ENCODE measurements at places on chromosomes 5 and 9. TPM values are rescaled to one million over a fixed set of nuclear protein-coding genes. Genes with fewer than 3 reads are reported as not detected.

DNA sequence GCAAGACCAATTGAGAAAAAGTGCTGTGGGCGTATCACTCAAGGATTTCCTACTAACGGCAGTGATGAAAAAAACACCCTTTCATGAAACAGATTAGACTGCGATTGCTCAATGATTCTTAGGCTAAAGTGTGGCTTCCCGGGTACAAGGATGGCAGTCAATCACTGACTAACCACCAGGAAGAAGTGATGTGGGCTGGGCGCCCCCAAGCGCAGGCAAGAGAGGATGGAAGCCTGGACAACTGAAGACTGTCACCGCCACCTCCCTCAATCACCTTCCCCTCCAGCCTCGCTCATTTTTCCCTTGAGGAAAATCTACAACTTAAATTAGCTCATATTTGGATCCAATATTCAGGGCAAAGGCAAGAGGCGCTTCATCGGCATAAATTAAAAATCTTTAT lies 707.2 kb downstream of the MTRR start:
- no peak for DNase-seq

- no peak for DNase-seq
Measured at GRCh38 chr9:134814598-134815215, 65.9 kb upstream of the FCN2 start.

- DNase-seq, result no peak
Measured at GRCh38 chr9:105295201-105295550, 50.7 kb downstream of the SLC44A1 start.

DNA sequence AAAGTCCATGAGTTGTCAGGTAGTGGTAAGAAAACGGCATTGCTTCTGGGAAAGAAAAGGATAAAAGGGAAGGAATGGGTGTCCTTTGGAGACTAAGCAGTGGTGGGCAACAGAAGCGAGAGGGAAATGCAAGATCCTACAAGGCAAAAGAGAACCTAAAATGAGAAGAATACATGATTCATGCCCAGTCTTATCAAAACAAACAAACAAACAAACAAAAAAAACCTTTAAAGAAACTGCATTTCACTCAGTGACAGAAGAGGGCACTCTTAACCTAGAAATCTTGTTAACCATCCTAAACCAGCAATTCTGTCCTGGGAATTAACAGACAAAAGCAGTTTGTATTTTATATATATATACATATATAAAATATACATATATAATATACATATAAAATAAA lies 88.5 kb downstream of the SUSD1 start:
- no peak for DNase-seq

The GABRG2 gene
- total RNA-seq, result 5.8 TPM

- DNase-seq, result no peak
Measured at GRCh38 chr5:116756531-116756930, 181.9 kb upstream of the SEMA6A start.

DNA sequence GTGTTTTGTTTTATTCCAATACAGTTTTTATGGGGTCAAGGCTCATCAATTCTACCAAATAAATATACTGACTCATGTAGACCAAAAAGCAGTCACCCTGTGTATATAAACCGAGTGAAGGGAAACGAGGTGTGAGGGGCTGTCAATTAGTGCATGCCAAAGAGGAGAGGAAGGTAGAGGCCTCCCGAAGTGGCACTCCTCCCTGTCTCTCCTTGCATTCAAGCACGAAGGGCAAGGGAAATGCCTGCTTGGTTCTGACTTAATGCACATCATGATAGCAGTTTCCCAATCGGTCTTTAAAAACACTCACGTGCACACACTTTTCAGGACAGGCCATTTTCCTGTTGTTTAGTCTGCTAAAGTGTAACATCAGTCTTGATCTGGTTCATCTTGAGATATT lies 125.6 kb upstream of the SLCO6A1 start:
- no peak for DNase-seq

The OR1J2 gene
- not detected for total RNA-seq

DNA sequence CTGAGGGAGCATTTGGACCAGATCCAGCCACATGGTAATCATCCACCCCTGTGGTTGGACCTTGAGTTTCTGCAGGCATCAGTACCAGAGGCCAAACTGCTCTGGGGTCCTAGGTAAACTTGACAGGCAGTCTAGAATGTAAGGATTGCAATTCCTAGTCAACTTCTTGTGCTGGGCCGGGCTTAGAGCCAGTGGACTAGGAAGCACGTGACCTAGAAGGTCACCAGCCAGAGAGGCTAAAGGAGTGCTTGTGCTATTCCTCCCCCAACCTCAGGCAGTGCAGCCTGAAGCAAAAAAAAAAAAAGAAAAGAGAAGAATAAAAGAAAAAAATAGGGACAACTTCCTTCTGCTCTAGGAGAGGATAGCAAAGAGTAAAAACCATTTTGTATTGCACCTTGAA lies 406.2 kb upstream of the FTMT start:
- DNase-seq, result no peak

DNA sequence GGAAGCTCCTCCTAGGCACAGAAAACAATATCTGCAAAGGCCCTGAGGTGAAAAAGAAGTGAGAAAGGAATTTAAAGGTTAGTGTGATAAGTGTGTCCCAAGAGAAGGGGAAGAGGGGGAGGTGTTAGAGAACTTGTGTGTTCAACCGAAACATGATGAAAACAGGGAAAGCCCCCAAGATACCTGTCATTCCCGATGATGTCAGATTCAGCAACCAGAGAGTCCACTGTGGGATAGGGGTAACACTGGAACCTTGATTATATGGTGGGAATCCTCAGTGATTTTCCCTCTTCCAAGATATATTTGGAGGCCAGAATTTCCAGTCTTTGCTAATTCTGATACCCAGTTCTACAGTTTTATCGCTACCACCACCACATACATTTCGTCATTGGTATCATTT lies 15.5 kb upstream of the BNC2 start:
- no peak for DNase-seq

All from HCT116 (cell line).